ENCODE measurements at places on chromosomes 11 and 22.

DNA sequence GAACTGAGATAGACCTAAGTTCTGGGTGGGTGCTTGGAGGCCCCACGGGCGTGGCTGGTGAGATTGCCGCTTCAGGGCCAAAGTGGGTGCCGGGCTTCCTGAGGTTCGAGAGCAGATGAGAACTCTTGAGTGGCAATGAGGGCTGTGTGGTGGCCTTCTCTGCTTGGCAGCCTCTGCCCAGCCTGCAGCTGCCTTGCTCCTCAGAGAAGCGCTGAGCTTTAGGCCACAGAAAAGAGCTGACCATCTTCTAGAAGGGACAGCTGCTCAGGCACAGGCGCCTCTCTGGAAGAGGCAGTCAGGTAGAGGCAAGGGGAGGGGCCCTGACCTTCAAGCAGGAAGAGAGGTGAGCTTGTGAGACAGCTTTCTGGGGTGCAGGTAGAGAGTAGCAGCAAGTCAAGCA is 72.8 kb downstream of the MED15 start:
- DNase-seq = no peak

DNA sequence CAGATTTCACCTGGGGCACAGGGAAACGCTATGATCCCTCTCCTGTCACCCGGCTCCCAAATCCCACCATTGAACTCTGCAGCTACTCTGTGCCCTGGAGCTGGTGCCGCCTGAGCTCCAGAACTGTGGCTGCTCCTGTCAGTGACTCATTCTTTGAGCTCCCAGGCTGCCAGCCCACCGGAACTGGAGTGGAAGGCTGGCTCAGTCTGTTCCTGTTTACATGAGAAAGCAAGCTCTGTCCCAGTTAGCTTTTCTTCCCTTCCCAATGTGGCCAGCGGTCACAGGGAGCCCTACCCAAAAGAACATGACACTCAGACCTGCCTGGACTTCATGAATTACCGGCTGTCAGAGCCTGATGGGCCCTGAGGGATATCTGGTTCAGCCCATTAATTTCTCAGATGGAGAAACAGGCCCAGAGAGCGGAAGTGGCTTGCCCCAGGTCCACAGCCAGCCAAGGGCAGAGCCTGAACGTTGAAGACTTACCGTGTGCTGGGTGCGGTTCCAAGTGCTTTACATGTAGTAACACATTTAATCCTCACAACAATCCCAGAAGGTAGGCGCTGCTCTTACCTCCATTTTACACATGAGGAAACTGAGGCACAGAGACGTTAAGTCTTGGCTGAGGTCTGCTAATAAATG is 23.8 kb upstream of the IGSF22 start:
- no peak for DNase-seq

DNA sequence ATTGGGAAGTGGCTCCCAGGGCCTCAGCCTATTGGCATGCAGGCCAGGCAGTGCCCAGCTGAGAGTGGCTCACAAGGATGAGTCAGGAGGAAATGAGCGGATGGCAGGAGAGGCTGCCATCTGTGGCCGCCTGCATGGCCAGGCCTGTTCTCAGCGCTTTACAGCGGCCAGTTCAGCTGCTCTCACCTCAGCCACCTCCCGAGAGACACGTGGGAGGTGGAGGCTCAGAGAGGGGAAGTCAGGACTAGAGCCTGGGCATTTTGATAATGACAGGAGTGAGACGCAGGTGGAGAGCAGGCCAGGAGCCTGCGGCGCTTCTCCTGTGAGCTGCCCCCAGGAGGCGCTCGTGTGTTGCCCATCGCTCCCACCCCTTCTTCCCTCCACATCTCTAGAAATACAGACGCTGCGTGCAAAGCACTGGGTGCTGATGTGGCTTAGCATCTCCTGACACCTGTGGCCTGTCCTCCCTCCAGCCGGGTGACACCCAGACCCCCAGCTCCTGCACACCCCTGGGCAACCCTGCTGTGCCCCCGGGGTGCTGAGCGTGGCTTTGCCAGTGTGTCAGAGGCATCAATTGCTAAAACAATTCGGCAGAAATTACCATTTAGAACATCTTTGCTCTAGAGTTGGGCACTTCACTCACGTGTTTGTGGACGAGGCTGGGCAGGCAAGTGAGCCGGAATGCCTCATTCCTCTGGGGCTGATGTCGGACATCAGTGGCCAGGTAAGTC is 21.4 kb upstream of the PANX2 start:
- DNase-seq = no peak

GRCh38 chr22:32660292-32660691 is 141.2 kb upstream of the TIMP3 start:
- DNase-seq = peak; percentile 67

DNA sequence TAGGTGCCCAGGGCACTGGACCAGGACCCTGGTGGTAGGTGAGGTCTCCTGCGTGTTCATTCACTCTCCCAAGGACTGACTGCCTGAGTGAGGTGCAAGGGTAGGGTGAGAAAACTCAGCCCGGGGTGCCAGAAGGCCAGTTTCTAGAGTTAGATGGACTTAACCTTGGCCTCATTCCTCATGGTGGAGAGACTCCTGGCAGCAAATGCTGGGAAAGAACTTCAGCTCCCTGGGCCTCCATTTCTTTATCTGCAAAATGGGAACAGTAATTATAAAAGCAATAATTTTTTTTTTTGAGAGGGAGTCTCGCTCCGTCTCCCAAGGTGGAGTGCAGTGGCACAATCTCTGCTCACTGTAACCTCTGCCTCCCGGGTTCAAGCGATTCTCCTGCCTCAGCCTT is 47.7 kb downstream of the TRIOBP start:
- DNase-seq = no peak

DNA sequence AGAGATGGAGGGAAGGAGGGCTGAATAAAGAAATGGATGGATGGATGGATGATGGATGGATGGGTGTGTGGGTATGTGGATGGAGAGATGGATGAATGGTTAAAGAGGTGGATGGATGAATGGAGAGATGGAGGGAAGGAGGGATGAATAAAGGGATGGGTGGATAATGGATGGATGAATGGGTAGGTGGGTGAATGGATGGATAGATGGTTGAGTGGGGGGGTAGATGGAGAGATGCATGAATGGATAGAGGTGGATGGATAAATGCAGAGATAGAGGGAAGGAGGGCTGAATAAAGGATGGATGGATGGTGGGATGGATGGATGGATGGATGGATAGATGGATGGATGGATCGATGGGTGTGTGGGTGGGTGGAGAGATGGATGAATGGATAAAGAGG is 71.6 kb downstream of the CDKN1C start:
- no peak for DNase-seq

DNA sequence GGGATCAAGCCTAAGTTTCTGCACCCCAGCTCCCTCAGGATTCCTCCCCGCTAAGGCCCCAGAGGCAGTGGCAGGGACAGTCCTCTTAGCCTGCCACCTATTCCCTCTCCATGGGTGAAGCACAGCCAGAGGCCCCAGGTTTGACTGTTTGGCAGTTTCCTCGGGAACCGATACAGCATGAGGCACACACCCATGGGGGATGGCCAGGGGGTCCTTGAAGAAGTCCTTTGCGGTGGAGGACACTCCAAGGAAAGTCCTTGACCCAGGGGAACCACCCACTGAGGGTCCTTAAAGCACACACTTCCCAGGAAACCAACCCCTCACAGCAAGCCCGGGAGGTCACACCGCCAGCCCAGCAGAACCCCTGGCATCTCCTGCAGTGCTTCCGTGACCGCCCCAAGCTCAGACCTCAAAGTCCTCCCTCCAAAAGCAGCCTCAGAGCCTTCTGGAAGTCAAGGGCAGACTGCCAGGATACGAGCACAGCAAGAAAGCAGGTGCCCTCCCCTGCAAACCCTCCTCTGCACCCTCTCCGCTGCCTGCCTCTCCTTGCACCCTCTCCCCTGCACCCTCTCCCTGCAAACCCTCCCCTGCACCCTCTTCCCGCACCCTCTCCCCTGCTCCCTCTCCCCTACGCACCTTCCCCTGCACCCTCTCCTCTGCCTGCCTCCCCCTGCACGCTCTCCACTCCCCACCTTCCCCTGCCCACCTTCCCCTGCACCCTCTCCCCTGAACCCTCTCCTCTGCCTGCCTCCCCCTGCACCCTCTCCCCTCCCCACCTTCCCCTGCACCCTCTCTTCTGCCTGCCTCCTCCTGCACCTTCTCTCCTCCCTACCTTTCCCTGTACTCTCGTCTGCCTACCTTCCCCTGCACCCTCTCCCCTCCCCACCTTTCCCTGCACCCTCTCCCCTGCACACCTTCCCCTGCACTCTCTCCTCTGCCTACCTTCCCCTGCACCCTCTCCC is 1.4 kb downstream of the SIGIRR start:
- DNase-seq = no peak

GRCh38 chr22:39907605-39908097 is 6.8 kb downstream of the GRAP2 start:
- no peak for DNase-seq

- DNase-seq = no peak
Measured at GRCh38 chr11:99952816-99953215, 734.3 kb upstream of the ARHGAP42 start.

DNA sequence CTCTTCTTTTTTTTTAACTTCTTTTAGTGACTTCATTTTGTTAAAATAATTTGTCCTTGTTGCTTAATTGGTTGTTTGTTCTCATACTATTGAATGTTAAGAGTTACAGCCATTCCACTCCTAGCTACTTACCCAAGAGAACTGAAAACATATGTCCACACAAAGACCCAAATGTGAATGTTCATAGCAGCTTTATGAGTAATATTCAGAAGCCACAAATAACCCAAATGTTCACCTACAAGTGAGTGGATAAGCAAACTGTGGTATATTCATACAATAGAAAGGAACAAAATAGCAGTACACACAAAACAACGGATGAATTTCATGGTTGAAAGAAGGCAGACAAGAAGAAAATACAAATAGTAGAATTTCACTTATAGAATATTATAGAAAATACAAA is 1.4 kb upstream of the OR4D11 start:
- DNase-seq = no peak

GRCh38 chr11:36013950-36014897 is 70.4 kb downstream of the LDLRAD3 start:
- no peak for DNase-seq

DNA sequence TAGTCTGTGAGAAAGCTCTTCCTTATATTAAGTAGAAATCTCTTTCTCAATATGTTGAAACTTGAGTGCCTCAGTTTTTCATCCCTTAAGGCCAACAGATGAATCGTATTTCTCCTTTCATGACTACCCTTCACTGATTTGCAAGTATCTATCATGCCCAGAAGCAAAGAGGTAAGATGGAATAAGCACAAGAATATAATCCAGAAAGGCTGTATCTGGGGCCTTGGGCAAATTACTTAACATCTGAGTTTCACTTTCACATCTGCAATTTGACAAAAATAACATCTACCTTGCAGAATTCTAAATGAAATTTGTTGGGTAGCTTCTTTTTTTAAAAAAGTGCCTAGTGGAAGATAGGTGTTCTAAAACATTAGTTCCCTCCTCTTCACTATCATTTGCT is 552.4 kb upstream of the ANO5 start:
- no peak for DNase-seq

- no peak for DNase-seq
Measured at GRCh38 chr22:43561415-43562178, 149.8 kb downstream of the MPPED1 start.

DNA sequence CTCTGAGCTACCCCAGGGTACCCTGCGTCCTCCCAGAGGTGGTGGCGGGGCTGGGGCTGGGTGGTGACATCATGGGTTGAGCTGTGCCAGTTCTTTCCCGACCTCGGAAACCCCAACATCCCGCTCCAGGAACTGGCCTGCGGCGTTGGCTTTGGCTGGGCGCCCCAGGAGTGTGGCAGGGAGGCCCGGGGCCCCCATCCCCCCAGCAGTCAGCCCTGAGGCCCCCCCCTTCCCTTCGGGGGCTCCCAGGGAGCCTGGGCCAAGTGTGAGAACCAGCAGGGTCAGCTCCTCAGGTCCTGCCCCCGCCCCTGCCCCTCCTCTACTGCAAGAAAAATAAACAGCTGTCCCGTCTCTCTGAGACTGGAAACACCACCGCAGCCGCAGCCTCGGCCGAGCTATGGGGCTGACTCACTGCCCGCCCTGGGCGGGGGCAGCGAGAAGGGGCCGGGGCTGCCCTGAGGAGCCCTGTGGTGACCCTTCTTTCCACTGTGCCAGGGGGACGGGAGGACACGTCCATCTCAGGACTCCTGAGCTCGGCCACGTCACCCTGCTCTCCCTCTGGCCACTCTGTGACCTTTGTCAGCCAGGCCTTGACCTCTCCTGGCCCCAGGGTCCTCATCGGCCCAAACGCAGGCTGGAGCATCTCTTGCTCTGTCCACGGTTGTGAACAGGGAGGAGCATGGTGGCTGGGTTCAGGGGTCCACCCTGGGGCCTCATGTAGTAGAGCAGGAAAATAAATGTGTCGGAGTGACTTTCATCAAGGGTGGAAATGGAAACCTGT is 73.4 kb downstream of the WNT7B start:
- no peak for DNase-seq

Measured in muscle of arm (tissue), 14 donors.